ENCODE measurements at places on chromosomes 16 and 17.
A peak's percentile ranks its signal among the peaks of the same experiment; 100 is the strongest.

DNA sequence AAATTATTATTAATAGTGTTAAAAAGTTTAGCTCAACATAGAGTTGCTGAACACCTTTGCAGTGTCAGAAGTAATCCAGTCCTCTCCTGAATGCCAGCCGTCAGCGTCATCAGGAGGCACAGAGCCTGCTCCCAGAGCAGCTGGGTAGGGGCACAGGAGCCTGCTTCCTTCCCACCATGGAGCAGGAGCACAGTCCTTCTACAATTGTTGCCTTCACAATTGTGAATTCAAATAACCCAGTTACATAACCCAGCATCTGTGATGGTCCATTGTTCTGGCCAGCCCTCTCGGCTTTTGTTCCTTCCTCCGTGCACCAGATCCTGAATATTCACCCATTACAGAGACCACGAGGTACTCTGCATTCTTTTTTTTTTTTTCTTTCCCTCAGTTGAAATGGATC is 393.9 kb upstream of the MAF start:
- DNase-seq, result no peak

- no peak for DNase-seq
Measured at GRCh38 chr16:7688811-7689210, 356.2 kb downstream of the RBFOX1 start.

- no peak for DNase-seq
Measured at GRCh38 chr17:33871720-33872540, 383.2 kb upstream of the CCL2 start.

DNA sequence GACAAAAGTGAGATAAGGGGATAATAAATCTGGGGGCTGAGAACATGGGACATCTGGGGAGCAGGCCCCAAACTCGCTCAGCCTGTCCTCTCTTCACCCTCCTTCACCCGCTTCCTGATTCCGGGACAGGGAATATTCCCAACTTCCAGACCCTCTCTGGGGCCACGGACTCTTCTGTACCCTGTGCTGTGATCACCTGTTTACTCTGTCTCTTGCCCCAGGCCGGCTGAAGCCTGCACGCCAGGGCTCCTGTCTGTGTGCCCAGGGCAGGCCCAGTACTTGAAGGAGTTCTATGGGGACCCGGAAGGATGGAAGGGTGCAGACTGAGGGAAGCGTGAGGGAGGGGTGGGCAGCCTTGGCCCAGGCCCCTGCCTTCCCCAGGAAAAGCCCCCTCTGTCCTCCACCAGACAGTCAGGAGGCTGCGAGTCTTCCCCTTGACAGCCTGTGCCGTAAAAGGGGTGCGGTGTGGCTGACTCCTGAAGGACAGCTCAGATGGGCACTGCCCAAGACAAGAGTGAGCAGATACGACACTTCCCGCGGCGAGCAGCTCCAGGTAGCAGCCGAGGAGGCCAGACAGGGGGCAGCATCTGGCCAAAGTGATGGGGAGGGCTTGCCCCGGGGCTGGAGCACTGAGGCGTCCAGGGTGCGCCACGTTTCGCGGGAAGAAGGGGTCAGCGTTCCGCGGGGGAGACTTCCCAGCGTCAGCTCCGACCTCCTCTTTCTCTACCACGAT is 1.0 kb upstream of the CCNF start:
- no peak for DNase-seq

DNA sequence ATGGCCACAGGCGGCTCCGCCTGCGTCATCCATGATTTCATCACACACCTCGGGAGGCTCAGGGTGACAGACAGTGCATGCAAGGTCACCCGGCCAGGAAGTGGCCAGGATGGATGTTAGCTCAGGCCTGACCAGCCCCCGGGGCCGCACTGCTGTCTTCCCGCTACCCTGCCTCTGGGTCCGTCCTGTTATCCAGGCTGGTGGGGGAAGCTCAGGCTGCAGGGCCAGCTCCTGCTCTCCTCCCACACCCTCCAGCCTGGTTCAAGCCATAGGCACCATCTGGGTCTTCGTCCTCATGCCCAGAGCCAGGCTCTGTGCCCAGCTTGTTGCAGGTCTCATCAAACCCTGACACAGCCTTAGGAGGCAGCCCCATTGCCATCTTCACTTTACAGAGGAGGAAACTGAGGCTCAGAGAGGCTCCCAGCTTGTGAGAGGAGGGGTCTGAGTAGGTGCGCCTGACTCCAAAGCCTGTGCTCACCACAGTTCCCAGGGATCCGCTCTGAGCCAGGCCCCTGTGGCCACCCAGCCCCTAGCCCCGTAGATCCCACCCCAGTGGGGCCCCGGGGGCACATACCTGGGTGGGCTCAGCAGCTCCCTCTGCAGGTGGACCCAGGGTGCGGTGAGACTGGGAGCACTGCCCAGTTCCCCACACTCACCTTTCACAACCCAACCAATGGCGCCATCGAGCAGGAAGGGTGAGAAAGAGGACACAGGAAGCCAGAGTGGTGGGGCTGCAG is 412 bp upstream of the ADGRG3 start:
- DNase-seq, result no peak

GRCh38 chr17:56754523-56755208 is 79.1 kb downstream of the C17orf67 start:
- DNase-seq, result no peak

- DNase-seq, result no peak
Measured at GRCh38 chr16:1557074-1557473, 23.6 kb downstream of the TMEM204 start.

GRCh38 chr17:81171941-81172340 is 5.9 kb upstream of the AATK start:
- peak; percentile 12 for DNase-seq

- no peak for DNase-seq
Measured at GRCh38 chr17:40580140-40580539, 14.9 kb upstream of the CCR7 start.

DNA sequence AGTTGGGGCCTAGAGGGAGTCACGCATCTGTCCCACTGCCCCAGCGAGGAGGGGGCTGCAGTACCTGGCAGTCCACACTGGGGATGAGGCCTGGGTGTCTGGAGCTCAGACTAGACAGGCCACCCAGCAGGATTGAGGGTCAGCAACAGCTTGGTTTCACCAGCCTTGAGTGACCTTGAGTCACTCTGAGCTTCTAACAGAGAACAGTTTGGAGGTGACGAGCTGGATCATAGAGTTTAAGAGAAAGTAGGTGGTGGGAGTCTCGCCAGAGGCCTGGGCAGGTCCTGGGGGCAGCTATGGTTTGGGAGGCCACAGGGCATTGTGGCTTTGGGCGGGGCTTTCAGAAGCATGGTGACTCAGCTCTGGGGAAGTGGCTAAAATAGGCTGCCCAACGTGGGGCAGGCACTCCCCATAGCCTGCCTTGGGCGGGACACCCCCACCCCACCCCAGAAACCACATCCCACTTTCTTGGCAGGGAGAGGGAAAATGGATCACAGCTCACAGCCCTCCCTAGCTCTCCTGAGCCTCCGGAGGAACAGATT is 20.5 kb downstream of the CDC42EP4 start:
- DNase-seq, result peak; percentile 77

GRCh38 chr16:69311533-69312387 is 610 bp downstream of the VPS4A start:
- no peak for DNase-seq

GRCh38 chr17:5705081-5705875 is 121.0 kb upstream of the NLRP1 start:
- DNase-seq, result no peak

DNA sequence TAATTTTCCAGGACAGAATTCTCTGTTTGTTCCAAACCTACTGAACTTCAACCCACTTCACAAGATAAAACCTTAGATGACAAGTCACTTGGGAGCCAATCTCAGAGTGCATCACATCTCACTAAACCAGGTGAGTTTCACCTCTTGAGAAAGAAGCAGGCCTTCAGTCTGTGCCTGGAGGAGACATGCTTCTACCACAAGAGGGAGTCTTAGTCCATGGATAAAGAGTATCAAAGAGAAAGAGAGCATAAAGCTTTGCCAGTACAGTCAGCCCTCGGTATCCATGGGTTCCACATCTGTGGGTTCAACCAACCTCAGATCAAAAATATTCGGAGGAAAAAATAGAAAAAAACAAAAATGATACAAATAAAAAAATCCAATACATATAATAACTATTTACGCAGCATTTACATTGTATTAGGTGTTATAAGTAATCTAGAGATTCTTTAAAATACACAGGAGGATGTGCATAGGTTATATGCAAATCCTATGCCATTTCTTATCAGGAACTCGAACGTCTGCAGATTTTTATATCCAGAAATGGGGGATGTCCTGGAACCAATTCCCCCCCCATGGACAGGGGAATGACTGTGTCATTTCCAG is 37.7 kb downstream of the DUSP14 start:
- no peak for DNase-seq

GRCh38 chr17:15091825-15092224 is 173.3 kb downstream of the PMP22 start:
- no peak for DNase-seq

- no peak for DNase-seq
Measured at GRCh38 chr16:77780378-77780837, 8.0 kb upstream of the VAT1L start.

DNA sequence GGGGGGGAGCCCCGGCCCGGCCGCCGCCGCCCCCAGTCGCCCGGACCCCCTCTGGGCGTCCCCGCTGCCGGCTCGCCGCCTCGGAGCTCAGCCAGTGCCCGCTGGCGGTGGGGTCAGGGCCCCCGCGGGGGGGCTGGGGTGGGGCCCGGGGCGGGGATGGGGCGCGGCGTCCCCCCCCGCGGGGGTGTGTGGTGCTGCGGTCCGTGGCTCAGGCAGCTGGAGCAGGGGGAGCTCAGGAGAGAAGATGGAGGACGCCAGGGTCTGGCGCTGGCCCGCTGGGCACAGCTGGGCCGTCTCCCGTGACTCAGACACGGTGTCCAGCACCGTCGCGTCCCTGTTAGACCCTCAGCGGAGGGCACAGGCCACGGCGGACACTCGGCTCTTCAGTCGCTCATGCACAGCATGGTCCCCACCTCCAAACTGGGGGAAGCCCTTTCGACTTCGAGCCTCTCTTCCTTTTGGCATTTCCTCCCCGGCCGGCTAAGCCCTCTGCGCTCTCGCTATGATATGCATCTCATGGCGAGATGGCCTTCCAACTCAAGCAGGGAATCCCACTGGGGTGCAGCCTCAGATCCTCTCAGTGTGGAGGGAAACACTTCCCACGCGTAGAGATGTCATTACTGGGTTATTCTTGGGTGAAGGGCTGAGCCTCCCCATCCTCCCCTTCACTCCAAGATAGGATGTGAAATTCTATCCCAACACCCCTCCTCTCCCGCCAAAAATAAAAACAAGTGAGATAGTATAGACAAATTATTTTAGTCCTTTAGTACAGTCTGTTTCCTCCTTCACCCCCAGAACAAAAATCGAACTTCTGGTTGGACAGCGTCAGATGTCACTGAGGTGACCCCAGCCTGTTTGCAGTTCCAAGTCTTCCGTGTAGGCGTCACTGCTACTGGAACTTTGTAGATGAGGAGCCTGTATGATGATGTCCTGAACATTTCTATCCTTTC is 522 bp upstream of the VEZF1 start:
- no peak for DNase-seq

GRCh38 chr17:55969562-55970324 is 183.5 kb upstream of the ANKFN1 start:
- no peak for DNase-seq

DNA sequence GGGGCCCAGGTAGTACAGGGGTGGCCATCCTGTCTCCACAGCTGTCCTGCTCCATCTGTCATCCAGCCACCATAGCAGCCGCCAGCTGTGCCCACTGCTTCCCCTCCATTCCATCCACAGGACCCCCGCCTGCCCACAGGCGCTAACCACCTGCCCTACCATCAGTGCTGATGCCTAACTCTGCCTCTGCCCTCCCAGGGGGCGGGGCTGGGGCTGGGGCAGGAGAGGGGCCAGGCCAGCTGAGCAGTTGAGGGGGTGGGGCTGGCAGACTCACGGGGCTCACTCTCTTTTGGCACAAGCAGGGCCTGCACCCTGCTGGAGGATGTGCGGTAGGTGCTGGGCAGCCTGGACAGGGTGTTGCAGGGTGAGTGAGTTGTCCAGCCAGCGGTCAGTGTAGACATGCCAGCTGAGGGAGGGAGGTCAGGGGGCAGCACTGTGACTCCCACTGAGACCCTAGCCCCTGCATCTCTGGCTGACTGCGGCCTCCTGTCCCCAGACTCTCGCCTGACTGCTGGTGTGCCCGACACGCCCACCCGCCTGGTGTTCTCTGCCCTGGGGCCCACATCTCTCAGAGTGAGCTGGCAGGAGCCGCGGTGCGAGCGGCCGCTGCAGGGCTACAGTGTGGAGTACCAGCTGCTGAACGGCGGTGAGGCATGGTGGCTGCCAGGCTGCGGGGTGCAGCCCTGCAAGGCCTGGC is 9.6 kb downstream of the GALK1 start:
- DNase-seq, result no peak

- no peak for DNase-seq
Measured at GRCh38 chr17:78725448-78726021, 56.5 kb downstream of the CYTH1 start.

DNA sequence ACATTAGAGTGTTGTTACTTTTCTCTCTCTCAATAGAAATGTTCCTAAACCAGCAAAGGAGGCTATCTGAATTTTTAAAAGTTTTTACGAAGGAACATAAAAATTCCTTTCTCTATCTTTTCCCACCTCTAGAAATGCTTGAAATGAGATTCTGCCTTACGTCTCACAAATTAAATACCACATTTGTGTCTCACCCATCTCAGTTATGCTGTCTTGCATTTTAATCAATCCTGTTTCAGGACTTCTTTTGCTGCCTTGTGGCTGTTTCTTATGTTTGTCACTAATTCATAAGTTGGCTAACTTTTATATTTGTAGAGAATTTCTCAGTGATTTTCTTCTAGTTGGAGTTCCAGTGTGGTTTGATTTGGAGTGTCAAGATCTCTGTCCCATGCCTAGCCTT is 3.5 kb downstream of the OMG start:
- no peak for DNase-seq

GRCh38 chr16:35725949-35726348 is 2266.5 kb downstream of the TP53TG3F start:
- no peak for DNase-seq

DNA sequence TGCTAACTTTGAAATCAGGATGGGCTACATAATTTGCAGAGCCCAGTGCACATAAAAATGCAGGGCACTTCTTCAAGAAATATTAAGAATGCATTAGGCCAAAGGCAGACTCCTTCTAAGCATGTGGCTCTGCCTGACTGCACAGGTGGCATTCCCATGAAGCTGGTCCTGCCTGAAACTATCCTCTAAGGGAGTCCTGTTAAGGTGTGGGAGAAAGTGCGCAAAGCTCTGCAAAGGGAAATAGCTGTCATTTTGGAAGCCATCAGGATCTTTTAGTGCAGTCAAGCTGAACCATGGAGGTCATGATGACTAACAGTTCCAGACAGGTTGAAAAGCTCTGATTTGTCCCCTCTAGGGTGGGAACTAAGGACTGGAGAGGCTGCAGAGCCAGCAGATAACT is 41.9 kb upstream of the CRHR1 start:
- no peak for DNase-seq

All from AG09319 (cell line).